ENCODE measurements at places on chromosomes 12 and 14. TPM values are rescaled to one million over a fixed set of nuclear protein-coding genes. Genes with fewer than 3 reads are reported as not detected.

The CLEC4C gene
- not detected for polyA plus RNA-seq

The ACVRL1 gene
- not detected for polyA plus RNA-seq

The POMT2 gene
- polyA plus RNA-seq, result 13.9 TPM

- DNase-seq, result no peak
- H3K27ac ChIP-seq, result peak overlapping the region; percentile 81
- H3K36me3 ChIP-seq, result no peaks in the 10 kb centered on the region
- H3K27me3 ChIP-seq, result no peaks in the 10 kb centered on the region
- H3K4me1 ChIP-seq, result peaks cover 14% of the 10 kb centered on the region
Observed at GRCh38 chr14:85234156-85235025, 295.6 kb upstream of the FLRT2 start.

All from keratinocyte (primary cell).